WTC11 (cell line): ENCODE measurements at places on chromosomes 16 and 17.

GRCh38 chr17:65523411-65523810, 38.0 kb downstream of the AXIN2 start:
- no peak for DNase-seq

DNA sequence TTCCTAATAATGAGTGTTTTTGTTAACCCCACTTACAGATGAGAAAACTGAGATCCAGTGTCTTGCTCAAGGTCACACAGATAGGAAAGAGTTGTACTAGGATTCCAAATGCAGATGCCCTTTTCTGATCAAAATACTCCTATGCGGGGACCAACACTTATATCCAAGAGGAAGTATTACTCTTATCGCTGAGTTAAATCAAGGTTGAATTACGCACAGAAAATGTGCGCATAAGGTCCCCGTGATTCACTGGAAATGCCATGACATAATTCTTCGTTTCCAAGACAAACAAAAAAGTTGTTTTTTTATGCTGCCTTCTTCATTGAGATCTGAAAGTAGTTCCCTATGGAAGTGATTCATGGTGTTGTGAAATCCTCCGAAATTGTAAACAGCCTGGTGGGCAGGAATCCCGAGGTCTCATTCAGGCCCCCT, 463.8 kb upstream of the HSBP1 start:
- DNase-seq: no peak

- no peak for DNase-seq
Measured at GRCh38 chr16:15876503-15876902, 11.9 kb downstream of the CEP20 start.

- DNase-seq: peak; percentile 34
Measured at GRCh38 chr16:27314161-27314723, 468 bp downstream of the IL4R start.

DNA sequence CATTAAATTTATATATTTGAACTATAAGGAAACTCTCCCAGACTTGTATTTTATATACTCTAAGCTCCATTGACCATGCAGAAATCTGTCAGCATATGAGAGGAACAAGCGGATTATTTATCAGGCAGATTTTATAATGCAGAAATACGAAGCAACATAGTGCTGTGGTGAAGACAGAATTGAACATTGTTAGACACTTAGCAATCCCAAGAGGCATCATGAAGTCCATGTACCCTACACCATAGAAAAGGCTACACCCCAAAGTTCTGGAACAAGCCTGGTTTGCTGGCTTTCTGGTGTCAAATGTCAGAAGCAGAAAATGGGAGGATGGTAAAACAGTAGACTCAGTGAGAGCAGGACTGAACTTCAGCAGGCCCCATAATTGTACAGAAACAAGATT, 241.1 kb downstream of the PRKCA start:
- no peak for DNase-seq

- DNase-seq: no peak
Measured at GRCh38 chr16:27366687-27367460, 35.1 kb upstream of the IL21R start.

GRCh38 chr16:84986102-84986501, 25.2 kb downstream of the ZDHHC7 start:
- no peak for DNase-seq

DNA sequence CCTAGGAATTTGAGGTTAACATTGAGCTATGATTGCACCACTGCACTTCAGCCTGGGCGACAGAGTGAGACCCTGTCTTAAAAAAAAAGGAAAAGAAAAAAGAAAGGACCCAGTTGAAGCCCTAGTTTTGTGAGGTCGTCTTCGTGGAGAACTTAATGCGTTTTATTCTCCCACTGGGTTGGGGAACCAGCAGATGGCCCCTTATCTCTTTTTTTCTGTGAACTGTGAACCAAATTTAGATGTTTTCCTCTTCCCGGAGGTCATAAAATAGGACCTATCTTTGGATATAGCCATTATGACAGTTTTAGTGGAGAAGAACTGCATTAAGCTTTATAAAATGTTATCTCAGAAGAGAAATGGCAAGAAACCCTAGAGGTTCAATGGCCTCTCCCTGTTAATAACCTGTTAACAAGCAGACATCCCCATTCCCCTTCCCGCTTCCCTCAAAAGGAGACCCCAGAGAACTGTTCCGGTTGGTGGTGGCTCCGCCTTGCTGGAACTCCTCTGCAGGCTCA, 23.5 kb downstream of the KIAA0513 start:
- no peak for DNase-seq

DNA sequence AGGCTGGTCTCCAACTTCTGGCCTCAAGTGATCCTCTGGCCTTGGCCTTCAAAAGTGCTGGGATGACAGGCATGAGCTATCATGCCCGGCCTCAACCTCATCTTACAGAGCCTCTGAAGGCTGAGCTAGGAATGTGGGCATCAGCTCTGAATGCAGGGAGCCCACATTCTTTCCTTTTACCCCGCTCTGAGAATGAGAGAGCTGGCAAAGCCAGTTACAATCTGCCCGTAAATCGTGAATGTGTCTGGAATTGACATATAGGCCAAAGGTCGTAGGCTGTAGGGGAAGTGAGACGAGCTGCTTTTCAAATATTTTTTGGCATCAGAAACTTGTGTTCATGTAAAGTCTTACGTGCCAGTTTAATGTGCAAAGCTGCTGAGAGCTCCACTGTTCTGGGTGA, 4.5 kb downstream of the TMEM238L start:
- DNase-seq: no peak

- no peak for DNase-seq
Measured at GRCh38 chr17:28334171-28334570, 1.1 kb downstream of the IFT20 start.

GRCh38 chr16:84322749-84323148, 28.1 kb downstream of the WFDC1 start:
- no peak for DNase-seq

DNA sequence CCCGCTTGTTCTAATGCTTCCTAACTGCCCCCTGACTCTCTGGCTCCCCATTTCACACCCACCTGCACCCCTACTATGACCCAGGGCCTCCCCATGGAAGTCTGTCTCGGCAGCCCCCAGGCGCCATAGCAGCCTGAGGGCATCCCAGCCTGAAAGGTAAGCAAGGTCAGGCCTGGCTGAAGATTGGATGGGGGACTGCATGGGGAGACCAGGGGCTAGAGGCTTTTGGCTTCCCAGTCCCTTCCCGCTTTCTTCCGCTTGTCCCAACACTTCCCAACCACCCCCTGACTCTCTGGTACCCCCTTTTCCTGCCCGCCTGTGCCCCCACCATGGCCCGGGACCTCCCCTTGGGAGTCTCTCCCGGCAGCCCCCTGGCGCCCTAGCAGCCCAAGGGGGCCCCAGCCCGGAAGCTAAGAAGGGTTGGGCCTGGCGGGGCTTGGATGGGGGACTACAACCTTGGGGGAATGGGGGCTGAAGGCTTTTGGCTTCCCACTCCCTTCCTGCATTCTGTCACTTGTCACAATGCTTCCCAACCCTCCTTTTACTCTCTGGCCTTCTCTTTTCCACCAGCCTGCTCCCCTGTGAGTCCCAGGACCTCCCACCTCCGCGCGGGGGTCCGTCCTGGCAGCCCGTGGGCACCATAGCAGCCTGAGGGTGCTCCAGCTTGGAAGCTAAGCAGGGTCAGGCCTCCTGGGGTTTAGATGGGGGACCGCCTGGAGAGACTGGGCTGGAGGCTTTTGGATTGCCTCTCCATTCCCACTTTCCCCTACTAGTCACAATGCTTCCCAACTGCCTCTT, 2288.4 kb downstream of the TP53TG3F start:
- no peak for DNase-seq

GRCh38 chr16:51953286-51953985, 593.5 kb downstream of the TOX3 start:
- no peak for DNase-seq

GRCh38 chr16:58324792-58325191, 30.0 kb upstream of the PRSS54 start:
- no peak for DNase-seq

- no peak for DNase-seq
Measured at GRCh38 chr17:7912927-7913524, 3.1 kb downstream of the RNF227 start.

DNA sequence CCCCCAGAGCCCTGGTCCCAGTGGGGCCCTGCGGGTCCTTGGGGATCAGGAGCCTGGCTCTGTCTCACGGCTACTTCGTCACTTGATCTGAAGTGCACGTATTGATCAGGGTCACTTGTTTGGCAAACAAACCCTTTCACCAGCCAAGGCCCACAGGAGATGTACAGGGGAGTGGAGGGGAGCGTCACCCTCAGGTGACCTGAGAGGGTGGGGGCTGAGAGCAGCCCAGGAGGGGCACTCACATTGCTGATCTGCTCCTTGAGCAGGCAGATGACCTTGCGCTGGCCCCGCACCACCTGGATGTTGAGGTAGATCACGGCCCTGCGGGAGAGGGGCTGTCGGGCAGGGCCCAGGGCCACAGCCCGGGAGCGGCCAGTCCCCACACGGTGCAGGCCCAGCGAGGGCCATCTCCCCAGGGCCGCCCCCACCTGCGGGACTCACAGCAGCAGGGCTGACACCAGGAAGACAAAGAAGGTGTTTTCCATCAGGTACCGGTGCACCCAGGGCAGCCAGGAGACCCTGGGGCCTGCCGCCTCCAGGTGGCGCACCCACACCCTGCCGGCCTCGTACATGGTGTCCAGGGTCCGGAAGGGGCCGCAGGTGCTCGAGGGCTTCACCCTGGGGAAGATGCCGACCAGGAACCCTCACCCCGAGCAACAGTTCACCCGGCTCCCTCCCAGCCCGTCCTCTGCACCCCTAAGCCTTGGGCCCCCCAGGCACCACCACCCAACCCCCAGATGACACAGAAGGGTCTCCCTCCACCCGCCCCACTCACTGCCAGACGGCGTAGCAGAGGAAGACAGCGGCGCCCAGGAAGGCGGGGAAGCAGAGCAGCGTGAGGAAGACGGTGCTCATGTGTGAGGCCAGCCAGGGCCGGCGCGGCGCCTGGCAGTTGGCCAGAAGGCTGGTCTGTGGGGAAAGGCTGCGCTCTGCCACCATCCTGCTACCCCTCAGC, 11.3 kb downstream of the TMC6 start:
- DNase-seq: peak; percentile 76

DNA sequence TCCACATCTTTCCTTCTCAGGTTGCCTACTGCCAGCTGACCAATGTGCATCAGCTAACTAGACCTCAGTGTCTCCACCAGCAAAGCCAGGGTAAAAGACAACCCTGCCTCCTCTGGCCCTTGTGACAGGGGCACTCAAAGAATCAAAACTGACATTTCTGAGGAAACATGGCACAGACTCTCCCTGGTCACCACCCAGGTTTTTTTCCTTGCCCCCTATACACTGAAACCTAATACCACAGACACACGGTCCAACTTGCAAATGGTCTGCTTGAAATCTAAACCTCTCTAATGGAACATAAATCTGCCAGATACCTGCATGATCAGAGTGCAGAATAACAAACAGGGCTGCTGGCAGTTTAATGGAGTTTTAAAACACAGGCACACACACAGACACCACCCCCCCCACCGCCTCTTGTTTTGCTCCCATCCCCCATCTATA, 19.5 kb upstream of the CORO6 start:
- DNase-seq: no peak

DNA sequence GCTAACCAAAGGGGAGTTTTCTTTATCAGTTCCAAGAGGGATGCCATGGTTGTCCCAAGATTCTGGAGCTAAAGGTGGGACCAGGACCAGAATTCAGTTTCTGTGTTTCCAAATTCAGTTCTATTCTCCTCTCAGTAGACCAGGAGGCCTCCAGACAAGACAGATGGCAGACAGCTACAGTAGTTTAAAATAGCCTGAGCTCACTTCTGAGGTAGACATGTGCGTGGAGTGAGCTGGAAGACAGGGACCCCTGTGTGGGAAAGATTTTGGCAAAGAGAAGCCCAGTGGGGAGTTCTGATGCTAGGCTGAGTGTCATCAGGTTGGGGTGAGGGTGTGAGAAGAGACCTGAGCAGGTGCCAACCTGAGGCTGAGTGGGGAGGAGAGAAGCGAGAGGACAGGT, 95.4 kb downstream of the PRKCB start:
- no peak for DNase-seq

DNA sequence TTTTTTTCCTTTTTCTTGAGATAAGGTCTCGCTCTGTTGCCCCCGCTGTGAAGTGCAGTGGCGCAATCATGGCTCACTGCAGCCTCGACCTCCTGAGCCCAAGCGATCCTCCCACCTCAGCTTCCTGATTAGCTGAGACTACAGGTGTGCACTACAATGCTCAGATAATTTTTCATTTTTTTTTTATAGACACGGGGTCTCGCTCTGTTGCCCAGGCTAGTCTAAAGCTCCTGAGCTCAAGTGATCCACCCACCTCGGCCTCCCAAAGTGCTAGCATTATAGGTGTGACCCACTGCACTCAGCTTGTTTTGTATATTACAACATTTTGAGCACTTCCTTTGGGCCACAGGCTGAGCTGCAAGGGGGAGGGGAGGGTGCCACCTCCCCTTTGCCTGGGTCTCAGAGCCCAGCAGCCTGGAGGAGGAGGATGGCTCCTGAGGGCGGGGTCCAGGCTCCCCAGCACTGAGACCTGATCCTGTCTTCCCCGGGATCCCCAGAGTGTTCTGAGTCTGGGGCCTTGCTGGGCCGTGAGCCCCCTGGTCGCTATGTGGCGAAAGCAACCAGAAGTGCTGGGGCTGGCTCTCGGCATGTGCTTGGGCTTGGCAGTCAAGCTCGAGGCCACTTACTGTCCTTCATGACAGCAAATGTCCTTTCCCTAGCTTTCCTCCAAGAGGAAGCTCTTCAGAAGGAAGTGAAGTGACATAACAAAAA, 8.1 kb downstream of the DEF8 start:
- no peak for DNase-seq

- DNase-seq: no peak
Measured at GRCh38 chr17:83064021-83064731, 15.2 kb upstream of the METRNL start.

- no peak for DNase-seq
Measured at GRCh38 chr17:15119968-15120367, 145.2 kb downstream of the PMP22 start.

DNA sequence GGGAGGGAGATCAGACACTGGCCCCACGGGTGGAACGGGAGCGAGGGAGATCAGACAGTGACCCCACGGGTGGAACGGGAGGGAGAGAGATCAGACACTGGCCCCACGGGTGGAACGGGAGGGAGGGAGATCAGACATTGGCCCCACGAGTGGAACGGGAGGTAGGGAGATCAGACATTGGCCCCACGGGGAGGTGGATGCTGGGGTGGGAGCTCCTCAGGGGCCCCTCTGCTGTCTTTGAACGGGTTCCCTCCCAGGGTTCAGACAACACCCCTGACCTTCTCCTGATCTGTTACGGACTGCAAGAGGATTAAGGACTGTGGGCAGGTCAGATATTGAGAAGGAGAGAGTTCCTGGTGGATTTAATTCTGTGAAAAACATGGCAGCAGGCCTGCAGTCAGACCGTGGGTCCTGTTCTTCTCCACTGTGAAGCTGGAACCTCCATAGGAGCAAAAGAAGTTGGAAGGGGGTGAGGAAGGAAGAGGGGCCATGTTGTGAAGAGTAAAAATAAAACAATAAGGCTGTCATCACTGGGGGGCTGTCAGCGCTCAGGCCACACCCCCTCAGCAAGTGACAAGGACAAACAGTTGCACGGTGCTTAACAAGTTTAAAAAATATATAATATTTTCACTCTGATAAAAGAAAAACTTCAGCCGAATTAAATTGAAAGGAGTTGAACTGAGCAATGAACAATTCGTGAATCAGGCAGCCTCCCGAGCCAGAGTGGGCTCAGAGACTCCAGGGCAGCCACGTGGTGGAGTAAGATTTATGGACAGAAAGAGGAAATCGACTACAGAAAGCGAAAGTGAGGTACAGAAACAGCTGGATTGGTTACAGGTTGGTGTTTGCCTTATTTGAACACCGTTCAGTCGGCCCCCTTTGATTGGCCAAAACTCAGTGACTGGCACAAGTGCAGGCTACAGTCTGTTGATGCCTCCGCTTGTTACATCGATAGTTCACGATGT, 348.7 kb upstream of the TNRC6C start:
- no peak for DNase-seq
